ENCODE measurements at places on chromosomes 12 and 14.

- DNase-seq = no peak
These were observed 599.8 kb upstream of the TMEM132C start for GRCh38 chr12:127667131-127667685.

DNA sequence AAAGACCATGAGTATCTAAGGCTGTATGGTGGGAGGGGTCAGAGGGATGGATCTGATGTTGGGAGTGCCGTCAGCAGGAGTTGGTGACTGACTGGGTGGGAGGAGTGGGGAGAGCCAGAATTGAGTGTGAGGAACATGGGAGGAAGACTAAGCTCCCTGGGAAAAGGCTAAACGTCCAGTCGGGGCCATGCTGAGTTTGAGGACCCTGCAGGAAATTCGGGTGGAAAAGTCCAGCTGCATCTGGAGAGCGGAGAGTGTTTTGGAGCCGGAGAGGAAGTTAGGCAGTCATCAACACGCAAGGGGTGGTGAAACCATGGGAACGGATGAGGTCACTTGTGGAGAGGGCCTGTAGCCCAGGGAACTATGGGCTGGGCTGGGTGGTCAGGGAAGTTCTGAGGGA, 60.9 kb downstream of the ELK3 start:
- no peak for DNase-seq

- DNase-seq = peak; percentile 65
These were observed 2.7 kb upstream of the GALNT6 start for GRCh38 chr12:51393676-51394545.

DNA sequence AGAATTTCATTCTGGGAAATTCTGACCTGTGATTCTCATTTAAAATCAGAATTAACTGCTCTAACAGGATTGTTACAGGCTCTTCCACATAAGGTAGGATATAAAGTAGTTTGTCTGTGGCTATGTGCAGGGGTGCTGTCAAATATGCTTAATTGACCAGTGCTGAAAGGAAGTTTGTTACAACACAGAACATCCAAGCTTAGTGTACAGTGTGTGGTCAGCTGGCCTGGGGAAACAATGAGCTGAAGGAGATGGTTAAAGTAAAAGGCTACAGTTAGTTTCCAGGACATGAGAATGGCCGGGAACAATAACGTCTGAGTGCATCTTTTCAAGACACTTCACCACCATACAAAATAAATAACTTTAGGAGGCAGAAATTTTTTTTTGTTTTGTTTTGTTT, 68.0 kb downstream of the PKP2 start:
- no peak for DNase-seq

GRCh38 chr12:110269622-110270124, 11.4 kb upstream of the ATP2A2 start:
- no peak for DNase-seq

DNA sequence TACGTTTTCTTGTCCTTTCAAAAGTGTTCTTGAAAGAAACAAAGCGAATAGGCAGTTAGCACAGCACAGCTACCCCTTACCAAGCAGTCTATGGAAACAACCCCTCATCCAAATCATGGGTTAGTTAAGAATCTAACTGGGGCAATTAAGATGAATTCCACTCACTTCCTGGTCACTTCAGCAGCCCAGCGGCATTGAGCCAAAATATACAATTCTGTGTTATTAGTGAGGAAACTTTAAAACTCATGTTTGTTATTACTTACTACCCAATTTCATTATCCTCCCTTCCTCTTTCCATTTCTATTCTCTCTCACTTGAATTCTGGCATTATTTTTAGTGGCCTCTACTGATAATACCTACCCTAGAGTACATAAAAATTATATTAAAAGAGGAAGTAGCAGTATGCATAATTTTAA, 121.4 kb downstream of the PPHLN1 start:
- DNase-seq = no peak

- DNase-seq = no peak
These were observed 329.6 kb downstream of the TMTC2 start for GRCh38 chr12:83016218-83016835.

DNA sequence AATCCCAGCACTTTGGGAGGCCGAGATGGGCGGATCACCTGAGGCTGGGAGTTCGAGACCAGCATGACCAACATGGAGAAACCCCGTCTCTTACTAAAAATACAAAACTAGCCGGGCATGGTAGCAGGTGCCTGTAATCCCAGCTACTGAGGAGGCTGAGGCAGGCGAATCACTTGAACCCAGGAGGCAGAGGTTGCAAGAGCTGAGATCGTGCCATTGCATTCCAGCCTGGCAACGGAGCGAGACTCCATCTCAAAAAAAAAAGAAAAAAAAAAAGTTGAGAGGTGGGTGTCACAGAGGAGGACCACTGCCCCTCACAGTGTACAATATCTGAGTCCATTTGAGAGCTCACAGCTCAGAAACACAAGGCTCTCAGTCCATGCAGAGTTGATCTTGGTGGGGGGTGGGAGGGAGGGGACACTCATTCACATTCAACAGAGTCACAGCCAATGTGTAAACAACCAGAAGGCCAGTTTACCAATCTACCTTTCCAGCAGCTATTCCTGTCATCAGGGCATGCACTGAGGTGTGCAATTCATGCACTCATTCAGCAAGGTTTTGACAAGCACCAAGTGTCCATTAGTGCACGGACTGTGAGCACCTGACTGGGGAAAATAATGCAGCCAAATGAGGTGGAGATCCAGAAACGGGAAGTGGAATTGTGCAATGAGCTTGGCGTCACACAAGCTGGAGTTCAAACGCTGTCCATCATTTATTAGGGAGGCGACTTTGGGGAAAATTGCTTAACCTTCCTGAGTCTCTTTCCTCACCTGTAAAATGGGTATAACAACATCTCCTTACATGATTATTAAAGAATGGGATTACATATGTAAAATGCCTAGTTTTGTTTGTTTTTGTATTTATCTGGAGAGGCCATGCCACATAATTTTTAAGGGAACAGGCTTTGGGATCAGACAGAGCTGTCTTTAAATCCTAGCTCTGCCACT, 4.4 kb upstream of the EIF5 start:
- no peak for DNase-seq

- no peak for DNase-seq
These were observed 27.9 kb downstream of the SYNE3 start for GRCh38 chr14:95488376-95489213.

GRCh38 chr12:120639771-120640721, at the start of gene CABP1:
TSS of gene CABP1 (plus strand) at chr12:120640626. CDS start at chr12:120640686, 60 bp downstream.
- DNase-seq = peak; percentile 84

- no peak for DNase-seq
These were observed 434.0 kb upstream of the RGS6 start for GRCh38 chr14:71498212-71498611.

DNA sequence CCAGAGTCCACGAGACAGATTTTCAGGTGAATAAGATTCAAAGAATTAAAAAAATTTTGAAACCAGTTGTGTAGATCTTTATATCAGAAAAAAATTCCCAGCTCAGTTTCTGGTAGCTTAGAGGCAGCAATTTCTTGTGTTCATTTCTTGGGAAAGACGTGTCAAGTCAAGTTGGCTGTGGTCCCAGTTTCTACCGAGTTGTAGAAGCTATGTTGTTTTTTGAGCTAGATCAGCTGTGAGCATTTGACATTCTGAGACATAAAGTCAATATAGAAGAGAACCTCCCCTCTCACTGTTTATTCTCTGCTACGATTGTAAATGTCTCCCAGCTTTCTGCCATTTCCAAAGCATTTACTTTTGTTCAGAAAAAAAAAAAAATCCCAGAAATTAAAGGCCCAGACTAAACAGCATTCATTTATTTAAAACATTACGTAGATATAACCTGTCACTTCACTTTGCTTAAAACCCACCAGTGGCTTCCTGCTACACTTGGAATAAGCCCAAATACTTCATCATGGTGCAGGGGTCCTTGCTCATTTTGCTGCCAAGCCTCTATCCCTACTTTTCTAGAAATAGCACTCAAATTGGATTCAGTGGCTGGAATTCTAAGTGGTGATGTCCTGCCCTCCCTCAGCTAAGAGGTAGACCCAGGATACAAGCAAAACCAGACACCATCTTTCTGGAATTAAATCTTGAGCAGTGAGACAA, 20.6 kb upstream of the PYGL start:
- DNase-seq = no peak

DNA sequence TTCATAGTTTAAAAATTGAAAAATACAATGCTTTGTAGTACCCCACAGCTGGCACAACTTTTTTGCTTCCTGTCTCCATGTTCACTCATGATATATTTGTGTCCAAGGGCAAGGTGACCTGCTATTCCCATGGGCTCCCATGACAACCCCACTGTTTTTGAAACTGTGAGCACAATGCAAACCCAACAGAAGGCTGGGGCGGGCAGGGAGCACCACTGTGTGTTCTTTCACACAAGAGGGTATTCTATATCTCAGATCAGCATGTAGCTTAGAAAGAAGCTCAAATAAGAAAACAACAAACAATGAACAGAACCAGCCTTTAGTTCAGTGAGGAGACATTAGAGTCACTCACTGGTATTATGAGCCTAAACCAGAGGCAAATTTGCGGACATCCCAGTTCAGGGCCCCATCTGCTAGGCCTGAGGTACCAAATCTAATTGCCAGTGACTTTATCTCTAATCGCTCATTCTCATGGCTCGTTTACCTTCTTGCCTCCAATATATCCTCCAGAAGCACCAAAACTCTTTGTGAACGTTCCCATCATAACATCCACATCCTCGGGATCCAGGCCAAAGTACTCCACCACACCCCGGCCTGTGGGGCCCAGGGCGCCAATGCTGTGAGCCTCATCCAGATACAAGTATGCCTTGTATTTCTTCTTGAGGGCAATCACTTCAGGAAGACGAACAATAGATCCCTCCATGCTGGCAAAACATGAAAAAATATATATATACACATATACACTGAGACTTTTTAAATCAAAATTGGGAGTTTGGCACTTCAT, 56.4 kb upstream of the ISM2 start:
- no peak for DNase-seq

- no peak for DNase-seq
These were observed 326.0 kb downstream of the RAD51B start for GRCh38 chr14:68145539-68145938.

- DNase-seq = no peak
These were observed 62.3 kb downstream of the BHLHE41 start for GRCh38 chr12:26062566-26062965.

GRCh38 chr12:108194585-108194984, 65.5 kb downstream of the WSCD2 start:
- DNase-seq = no peak

DNA sequence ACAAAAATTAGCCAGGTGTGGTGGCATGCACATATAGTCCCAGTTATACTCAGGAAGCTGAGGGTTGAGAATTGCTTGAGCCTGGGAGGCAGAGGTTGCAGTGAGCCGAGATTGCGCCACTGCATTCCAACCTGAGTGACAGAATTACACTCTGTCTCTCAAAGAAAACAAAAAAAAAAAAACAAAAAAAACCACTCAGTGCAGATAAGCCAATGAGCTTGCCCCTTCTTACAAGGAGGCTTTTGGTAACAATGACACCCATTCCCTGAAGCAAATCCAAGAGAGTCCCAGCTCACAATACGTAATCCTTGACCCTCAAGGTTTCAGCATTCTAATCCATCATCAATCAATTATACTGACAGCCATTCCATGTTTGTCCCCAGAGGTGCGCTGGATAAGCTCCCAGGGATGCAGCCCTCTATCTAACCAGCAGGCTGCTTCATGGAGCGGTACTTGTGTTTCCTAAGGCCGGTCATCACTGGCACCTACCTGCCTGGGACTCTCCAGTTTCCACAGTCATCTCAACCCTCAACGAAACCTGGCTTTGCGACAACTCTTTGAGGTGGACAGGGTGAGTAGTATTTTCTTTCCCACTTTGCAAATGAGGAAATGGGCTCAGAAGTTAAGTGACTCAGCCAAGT, 12.4 kb downstream of the GCN1 start:
- no peak for DNase-seq

- no peak for DNase-seq
These were observed 121.8 kb downstream of the TBC1D30 start for GRCh38 chr12:64946132-64946829.

GRCh38 chr12:3335078-3335487, 155.9 kb upstream of the PRMT8 start:
- DNase-seq = no peak

DNA sequence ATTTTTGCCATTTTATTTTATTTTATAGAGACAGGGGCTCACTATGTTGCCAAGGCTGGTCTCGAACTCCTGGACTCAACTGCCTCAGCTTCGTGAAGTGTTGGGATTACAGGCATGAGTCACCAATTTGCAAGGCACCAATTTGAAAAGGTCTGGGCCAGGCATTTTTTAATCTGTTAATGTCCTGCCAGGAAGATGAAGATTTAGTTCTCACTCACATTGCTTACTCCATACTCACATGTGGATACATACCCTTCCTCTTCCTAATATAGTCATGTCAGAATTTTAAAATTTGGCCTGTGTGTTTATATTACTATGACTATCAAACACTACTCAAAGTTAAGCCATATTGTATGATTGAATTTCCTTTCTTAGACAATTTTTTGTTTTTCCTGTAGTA, 15.3 kb upstream of the EML1 start:
- no peak for DNase-seq

- no peak for DNase-seq
These were observed 167.2 kb upstream of the GSC start for GRCh38 chr14:94936901-94937685.

DNA sequence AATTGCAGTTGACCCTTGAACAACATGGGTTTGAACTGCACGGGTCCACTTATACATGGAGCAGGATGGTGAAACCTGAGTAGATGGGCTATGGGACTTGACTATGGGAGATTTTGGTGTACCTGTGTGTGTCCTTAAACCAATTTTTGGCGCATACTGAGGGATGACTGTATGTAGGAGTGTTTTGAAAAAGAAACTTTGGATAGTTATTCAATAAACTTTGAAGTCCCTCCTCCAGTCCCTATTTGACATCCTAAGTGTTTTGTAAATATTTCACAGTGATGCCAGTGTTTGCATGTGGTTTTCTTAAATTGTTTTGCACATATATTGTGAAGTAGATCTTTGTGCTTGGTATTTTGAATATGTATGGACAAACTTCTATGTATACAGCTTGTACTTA, 12.4 kb downstream of the KTN1 start:
- DNase-seq = no peak

DNA sequence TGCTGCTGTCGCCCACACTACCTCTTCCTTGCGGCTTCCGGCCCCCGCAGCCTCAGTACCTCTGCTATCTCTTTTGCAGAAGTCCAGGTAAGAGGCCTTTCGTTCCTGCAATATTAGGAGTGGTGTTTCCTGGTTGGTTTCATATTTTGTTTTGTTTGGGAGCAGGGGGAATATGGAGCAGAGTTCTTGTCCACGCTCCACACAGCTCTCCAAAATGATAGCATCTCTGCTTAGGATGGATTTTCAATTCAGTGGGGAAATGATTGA, 768 bp downstream of the OXA1L start:
- DNase-seq = no peak

GRCh38 chr14:98489115-98489514, 782.9 kb downstream of the BCL11B start:
- no peak for DNase-seq

Data from activated CD8-positive, alpha-beta memory T cell treated with anti-CD3 and anti-CD28 coated beads, Interleukin-2, amount 50 U/mL, for 4 hours (primary cell).